Caki2 (cell line): ENCODE measurements at places on chromosomes 5 and 9.

DNA sequence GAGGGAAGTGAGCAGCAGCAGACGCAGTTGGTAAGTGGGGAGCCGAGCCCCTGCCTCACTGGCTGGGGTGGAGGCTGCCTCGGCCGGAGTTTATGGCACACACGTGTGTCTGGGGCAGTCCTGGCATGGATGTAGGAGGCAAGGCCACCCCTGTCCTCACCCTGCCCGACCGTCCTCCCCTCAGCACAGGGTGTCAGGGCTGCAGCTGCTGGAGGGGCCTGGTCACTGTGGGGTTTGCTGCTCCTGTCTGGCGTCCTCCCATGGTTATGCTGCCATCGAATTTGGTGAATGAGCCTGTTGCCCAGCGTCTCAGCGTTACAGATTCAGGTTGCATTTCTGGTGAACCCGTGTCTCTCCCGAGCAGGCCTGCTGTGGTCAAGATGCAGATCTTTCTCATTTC, 32.4 kb downstream of the CEP72 start:
- no peak for DNase-seq

- DNase-seq: no peak
These were observed 63.3 kb downstream of the ABCA1 start for GRCh38 chr9:104864675-104865104.

DNA sequence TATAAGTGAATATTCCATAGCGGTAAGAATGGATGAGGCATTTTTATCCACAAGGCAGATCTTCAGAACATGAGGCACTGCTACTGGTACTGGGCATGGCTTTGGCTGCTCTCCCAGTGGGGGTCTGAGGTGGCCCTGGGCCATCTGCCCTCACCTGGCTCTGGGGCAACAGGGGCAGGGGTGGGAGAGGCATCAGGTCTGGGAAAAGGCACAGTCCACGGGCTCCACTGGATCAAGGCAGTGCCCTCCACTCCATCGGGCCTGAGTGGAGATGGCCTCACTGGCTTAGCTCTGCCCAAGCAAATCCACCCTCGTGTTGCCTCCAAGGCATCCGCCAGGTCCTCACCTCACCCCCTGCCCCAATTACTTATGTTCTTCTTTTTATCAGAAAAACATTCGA, 10.9 kb upstream of the NKD2 start:
- no peak for DNase-seq

- peak; percentile 59 for DNase-seq
These were observed 19.9 kb downstream of the GPX3 start for GRCh38 chr5:151040211-151040747.
